ENCODE measurements at places on chromosomes 3 and 15.

DNA sequence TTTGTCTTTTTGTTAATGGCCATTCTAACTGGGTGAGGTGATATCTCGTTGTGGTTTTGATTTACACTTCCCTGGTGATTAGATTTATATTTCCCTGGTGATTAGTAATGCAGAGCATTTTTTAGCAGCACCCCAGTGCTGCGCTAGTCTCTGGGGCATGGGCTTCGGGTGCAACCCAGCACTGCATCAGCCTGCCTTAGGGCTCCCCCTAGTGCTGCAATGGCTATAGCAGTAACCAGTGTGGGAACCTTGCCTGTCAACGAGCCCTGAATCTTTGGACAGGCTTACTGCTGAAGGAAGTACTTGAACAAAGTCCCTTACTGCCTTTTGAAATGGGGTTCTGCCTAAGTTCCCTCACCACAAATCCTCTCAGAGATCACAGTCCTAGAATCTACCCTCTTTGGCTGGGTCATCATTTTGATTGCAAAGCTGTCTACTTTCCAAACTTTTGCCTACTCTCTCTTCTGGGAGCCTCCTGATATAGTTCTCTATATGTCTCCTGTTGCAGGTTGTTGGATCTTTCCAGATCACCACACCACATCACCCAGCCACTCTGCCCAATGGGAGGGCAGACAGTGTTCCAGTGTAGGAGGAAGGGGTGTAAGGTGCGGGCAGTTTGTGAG lies 79.2 kb upstream of the CCNL1 start:
- DNase-seq = no peak

GRCh38 chr3:26587571-26587970 lies 35.0 kb upstream of the LRRC3B start:
- DNase-seq = no peak

DNA sequence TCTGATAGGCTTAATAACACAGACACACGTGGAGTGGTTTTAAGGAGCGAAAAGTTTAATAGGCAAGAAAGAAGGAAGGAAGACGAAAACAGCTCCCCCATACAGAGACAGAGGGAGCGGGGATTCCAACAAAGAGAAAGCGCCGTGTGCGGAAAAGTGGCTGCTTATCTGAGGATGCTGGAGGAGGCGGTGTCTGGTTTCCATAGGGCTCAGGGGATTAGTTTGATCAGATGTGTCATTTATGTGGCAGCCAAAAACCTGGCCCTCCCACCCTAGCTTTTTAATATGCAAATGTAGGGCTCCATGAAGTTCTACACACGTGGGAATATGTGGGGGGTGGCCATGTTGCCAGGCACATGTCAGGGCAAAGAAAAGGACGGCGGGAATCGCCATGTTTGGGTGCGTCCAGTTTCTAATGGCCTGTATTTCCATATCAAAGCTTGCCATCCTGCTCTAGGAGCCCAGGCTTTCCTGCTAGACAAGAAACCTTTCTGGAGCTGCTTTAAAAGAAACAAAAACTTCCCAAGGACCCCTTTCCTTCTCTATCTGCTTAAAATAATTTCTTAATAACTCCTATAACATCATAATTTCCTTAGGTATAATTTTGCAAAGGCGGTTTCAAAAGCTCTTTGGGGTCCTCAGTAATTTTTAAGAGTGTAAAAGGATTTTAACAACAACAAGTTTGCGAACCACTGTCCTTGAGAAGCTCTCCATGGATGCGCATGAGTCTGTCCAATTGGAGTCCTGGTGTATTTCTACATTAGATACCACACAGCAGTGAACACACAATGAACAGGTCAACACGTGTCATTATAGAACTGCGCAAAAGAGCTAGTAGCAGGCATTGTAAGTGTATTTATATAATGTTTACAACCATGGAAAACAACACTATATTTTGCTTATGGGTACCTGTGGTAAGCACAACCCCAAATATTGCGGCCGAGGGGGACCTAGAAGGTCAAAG lies 622 bp upstream of the ZNF589 start:
- no peak for DNase-seq

GRCh38 chr3:149252272-149252671 lies 30.6 kb upstream of the CP start:
- DNase-seq = no peak

- peak; percentile 12 for DNase-seq
Measured at GRCh38 chr3:77414881-77415280, 375.0 kb downstream of the ROBO2 start.

Data from fibroblast of skin of left biceps (primary cell).